T-helper 17 cell (primary cell): ENCODE measurements at places on chromosomes 16 and 17. TPM values are rescaled to one million over a fixed set of nuclear protein-coding genes. Genes with fewer than 3 reads are reported as not detected.

DNA sequence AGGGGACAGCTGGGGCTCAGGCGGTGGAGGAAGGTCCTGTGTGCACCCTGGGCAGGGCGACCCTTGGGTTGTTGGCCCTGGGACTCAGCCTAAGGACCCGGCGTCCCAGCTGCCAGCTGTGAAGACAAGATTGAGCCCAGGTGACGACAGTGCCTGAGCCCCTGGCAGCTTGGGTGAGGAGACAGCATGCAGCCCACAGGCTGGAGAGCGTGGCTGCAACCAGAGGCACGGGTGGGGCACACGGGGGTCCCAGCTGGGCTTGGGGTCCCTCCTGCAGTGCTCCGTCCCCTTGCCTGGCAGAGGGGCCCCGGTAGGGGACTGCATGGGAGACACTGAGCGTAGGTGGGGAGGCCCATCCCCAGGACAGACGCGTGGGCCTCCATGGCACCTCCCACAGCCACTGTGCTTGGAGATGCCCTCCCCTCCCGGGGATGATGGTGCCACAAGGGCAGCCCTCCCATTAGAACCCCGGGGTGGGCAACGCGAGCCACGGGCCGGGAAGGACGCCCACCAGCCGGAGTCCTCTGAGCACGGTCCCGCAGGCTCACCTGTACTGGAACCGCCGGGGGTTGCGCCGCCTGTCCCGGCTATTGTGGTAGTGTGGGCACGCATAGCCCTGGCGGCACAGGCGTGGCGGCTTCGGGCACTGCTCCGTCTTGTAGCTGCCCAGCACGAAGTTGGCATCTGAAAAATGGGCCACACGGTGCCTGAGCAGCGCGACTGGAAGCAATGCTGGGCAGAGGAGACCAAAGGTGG is 15.5 kb downstream of the UNKL start:
- no peak for DNase-seq

DNA sequence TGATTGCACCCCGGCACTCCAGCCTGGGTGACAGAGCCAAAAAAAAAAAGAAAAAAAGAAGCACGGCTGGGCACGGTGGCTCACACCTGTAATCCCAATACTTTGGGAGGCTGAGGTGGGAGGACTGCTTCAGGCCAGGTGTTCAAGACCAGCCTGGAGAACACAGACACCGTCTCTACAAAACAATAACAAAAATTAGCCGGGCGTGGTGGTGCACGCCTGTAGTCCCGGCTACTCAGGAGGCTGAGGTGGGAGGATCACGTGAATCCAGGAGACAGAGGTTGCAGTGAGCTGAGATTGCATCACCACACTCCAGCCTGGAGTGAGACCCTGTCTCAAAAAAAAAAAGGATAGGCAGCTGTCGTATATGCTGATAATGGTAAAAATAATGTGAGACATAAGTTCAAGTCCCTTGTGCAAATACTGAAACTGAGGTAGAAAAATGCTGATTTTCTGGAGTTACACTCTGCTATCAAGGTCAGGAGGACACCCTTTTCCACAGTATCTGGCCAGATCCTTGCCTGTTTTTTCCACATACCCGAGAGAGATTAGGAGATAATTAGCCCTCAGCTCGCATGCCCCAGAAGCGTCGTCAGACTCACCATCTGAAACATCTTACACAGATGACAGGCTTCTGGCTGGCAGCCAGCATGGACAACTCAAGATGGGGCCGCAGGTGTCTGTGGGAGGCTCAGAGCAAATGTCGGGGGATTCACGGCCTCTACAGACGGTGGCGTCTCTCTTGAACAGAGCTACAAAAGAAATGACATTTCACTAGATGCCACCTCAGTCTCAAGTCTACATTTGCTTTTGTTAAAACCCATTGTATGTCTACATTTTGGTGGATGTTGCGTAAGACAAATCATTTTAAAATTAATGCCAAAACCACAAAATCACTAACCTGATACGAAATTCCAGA is 36.8 kb downstream of the WDR45B start:
- no peak for DNase-seq

GRCh38 chr16:15592324-15592723 is 50.6 kb downstream of the MARF1 start:
- DNase-seq: no peak

RAPGEFL1 gene
- 6.9 TPM for total RNA-seq

SLC22A31 gene
- 0.76 TPM for total RNA-seq

MT3 gene
- total RNA-seq: not detected

DNA sequence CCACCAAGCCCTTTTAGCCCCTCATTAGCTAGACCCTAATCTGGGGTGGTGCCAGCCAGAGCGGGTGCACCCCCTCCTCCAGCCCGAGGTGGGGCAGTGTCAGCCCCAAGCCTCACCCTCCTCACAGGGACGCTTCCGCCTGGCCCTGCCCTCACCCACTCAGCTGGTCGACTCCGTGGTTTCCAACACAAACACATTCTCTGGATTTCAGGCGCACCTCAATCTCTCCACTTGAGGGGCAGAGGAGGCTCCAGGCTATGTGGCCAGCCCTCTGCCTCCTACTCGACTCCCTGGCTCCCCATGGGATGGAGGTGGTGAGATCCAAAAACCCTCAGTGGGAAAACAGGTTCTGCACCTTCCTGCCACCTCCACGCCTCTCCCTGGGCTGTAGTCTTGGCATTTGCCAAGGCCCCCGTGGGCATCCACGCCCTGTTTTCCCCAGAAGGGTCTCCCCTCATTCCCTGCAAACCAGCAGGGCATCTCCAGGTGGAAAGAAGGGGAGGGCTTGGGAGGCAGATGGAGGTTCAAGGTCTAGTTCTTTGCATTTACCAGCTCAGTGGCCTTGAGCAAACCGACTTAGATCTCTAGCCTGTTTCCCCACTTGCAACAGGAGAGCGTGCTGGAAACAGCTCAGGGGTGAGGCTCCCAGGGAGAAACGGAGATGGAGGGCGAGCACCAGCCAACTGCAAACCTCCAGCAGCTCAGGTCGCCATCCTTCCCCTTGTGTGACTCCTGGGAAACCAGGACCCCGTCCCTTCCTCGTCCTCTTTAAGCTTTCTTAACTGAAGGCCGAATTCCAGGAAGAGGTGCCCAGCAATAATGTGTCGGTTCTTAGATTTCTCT is 1.7 kb downstream of the EMP2 start:
- no peak for DNase-seq

- no peak for DNase-seq
Observed at GRCh38 chr17:1003972-1004768, 7.2 kb downstream of the TIMM22 start.

- no peak for DNase-seq
Observed at GRCh38 chr17:27499451-27500265, 43.4 kb downstream of the KSR1 start.

DNA sequence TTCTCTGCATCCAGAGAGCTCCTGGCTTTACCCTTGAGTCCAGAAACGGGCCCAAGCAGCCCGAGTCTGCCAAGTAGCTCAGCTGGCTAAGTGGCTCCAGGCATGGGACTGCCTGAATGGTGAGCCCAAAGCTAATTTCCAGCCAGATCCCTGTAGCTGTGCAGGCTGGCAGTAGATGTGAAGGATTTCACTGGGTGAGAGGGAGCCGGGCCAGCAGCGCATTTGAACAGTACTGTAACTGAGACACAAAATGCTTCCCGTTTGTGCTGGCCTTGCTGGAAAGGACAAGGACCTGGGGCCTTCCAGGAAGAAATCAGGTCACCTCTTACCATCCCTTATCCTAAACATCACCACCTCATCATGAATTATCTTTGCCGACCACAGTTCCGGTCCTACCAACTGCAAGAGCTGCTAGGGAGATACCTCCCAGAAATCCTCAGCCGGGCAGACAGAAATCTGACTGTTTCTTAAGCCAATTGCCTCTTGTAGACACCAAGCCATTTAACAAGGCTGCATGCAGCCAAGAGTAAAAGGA is 3.7 kb downstream of the TIMP2 start:
- DNase-seq: no peak

DNA sequence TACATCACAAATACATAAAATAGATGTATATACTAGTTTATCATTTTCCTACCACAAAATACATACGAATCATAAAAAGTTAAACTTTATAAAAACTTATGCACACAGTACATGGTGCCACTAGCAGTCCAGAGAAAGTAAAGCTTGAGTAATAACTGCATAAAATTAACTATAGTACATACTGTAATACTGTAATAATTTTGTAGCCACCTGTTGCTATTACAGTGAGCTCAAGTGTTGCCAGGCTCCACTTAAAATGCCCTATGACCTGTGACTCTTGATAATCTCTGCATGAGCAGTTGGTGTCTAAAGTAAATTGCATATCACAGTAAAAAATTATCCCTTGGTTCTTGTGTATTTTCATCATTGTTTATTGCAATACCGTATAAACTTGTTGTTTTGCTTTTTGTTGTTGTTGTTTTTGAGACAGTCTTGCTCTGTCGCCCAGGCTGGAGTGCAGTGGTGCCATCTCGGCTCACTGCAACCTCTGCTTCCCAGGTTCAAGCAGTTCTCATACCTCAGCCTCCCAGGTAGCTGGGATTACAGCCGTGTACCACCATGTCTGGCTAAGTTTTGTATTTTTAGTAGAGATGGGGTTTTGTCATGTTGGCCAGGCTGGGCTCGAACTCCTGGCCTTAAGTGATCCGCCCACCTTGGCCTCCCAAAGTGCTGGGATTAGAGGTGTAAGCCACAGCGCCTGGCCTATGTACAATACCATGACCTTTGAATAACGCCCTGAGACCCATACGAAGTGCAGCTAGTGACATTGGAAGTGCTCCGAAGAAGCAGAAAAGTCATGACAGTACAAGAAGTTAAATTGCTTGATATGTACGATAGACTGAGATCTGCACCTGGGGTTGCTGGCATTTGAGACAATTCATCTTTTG is 6.6 kb downstream of the LUC7L3 start:
- no peak for DNase-seq

PRR11 gene
- total RNA-seq: 0.60 TPM

TMEM100 gene
- not detected for total RNA-seq

BCL6B gene
- 0.17 TPM for total RNA-seq

- no peak for DNase-seq
Observed at GRCh38 chr16:78448658-78449271, 349.3 kb downstream of the WWOX start.
